ENCODE measurements at places on chromosomes 2 and 18.

GRCh38 chr2:226554701-226555100, 244.9 kb downstream of the IRS1 start:
- DNase-seq, result no peak

DNA sequence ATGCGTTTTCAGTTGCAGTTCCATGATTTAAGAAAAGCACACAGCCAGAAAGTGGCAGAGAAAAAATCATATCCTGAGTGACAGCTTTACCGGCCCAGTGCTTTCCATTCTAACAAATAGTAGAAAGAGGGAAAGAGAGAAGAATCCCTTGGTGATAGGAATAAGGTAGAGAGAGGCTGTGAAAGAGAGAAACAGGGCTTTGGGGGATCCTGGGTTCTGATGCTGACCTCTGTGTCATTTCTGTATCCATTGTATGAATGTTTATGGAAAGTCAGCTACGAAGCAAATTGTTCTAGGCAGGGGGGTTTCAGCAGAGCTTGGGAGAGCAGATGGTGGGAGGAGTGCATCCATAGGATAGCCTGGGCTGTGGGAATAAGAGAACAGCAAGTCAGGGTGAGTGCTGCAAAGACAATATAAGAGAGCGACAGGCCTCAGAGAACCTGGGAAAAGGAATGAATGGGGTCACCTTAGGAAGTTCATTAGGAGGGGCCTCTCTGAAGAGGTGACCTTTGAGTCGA, 203.4 kb upstream of the TNP1 start:
- DNase-seq, result no peak

DNA sequence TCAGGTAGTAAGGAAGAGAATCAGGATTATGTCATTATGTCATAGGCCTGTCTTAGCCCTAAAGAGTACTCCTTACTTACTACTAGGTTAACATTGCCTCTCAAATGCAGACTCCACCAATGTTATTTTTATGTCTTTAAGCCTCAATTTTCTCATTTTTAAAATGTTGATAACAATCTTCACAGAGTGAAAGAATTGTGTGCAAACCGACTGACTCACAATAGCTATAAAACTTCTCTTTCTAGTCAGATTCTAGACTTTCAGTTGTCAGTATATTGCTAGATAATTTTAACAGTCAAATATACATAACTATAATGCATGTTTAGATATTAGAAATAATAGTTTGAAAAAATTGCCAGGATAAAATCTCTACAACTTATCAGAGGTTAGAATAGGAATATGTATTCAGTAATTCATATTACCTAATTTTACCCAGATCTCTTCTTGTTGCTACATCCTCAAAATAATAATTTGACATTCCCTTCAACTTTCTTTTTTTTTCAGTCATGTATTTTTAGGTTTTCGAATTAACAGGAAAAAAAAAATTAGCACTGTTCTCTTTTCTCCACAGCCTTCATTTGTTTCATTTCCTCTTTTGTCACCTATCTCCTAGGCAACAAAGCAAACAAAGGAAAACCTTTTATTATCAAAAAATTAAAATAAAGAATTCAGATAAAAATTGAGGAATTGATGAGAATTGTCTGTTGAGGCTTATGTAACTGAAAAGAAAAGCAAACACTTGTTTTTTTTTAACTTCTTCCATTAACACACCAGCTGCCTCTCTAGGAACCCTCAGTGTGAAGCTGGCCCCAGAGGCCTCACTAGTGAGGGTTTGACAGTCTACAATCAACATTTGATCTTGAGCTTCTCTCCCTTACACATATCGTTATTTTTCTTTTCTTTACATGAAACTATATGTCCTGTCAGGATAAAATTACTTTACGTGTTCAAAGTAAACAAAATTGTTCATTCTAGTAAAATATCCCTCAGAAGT, 279.0 kb downstream of the CALCRL start:
- no peak for DNase-seq

DNA sequence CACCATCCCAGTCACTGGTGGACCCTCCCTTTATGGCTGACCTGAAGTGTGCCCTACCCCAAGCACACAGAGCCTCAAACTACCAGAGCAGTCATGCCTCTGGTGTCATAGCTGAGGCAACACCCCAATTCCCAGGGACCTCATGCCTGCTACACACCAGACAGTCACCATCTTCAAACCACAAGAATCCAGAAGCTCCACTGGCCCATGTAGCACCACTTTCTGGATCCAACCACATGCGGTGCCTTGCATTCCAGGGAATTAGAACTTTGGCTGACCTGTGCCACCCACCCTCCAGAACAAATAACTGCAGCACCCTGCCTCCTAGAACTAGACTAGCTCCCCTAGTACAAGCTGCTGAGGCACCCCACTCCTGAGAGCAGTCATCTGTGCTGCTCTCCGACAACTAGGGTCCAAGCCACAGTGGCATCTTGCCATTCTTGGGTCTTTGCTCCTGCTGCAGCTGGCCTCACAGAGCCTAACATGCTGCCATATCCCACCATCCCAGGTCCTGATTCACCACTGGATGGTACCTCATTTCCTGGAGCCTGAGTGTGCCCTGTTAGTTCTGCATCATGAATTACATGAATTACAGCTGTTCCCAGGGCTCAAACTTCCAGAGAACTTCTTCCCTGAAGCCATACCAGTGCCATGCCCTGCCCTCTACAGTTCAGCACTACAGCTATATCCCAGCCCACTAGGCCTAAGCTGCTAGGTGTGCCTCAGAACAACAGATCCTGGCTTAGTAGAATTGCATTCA, 243.8 kb upstream of the CHST9 start:
- no peak for DNase-seq

GRCh38 chr18:78794071-78794430, 185.6 kb upstream of the SALL3 start:
- no peak for DNase-seq
